Activated T-helper 1 cell treated with Interleukin-2 at 50 U/mL for 16 hours (primary cell): ENCODE measurements at places on chromosomes 3 and 15.

DNA sequence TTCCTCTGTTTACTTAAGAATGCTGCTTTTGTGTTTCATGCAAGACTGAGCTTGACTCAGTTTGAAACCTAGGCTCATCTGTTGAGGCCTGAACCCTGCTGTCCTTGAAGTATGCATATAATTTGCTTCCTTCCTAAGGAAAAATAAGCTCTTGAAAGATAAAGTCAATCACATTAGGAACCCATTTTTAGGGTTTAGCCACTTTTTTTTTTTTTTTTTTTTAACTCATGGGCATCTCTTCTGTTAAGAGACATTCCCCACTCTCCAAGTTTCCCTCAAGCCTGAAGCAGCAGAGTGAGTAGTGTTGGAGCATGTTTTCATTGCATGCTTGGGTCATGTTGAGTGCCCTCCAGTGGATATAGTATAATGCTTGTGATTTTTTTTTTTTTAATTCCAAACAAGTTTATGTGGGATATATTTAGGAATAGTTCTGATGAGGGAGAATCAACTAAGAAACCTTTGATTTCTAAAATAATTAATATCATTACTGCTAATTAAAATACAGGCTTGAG, 3.6 kb downstream of the CTNNB1 start:
- no peak for DNase-seq

DNA sequence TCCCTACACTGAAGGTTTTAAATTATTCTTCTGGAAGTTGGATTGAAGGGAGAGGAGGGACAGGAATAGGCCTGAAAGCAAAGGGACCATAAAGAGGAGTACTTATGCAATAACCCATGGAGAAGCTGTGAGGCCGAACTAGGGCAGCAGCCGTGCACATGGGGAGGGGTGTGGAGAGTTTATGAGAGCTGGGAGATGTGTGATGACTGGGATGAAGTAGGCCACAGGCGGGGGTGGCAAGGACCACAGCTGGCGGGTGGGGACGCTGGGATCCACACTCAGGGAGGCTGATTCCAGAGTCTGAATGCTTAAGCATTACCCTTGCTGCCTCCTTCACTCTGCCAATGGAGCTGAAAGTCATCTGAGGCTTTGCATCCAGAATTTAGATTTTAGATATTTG, 123.8 kb downstream of the ARNT2 start:
- DNase-seq: no peak

GRCh38 chr3:167684388-167684993, 30.7 kb upstream of the WDR49 start:
- DNase-seq: no peak

DNA sequence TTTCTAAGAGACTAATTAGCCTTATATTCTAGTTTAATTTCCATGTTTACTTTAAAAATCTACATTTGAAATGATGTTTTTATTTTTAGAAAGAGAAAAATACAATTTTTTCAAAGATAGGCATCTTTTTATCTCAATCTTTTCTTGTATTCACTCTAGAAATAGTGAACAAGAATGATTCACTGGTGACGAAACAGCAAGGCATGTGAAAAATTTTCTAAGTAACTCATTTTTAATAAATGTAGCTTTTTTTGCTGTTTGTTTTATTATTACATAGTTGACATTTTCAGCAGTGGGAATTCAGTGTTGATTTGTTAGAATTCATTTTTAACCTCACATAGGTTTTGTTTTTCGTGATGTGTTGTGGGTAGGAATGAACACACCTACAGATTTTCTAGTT, 1226.4 kb downstream of the NSUN3 start:
- DNase-seq: no peak

- no peak for DNase-seq
Measured at GRCh38 chr15:96801576-96802150, 471.2 kb downstream of the NR2F2 start.
